H9 (cell line): ENCODE measurements at places on chromosomes 4 and X.

- no peak for DNase-seq
These were observed 104.7 kb downstream of the NKX6-1 start for GRCh38 chr4:84394386-84394785.

DNA sequence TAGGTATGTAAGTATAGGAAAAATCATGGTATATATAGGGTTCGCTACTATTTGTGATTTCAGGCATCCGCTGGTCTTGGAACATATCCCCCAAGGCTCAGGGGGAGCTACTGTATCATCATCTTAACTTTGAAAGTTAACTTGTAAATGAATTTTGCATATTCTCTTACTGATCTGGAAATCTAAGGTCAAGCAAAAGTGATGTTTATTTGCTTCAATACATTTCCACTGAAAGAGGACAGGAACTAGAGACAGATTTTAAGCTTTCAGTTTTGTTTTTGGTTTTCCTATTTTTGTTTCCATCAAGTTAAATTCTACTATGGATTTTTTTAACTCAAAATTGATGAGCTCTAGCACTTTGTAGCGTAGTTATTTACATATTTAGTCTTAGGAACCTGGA is 56.2 kb downstream of the NAF1 start:
- DNase-seq: no peak

GRCh38 chr4:105075045-105075444 is 71.6 kb upstream of the TET2 start:
- no peak for DNase-seq

DNA sequence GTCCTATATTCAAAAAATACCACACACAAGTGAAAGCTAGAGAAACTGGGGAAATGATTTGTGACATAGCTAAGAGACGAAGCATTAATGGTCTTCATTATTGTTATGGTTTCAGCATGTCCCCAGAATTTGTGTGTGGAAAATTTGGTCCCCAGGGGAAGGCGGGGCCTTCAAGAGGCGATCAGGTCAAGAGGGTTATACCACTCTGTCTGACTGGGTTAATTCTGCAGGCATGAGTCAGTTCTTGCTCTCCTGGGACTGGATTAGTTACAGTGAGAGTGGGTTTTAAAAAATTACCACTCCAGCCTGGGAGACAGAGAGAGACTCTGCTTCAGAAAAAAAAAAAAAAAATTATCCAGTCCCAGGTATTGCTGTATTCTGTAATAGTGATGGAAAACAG is 2.1 kb upstream of the MTNR1A start:
- no peak for DNase-seq

DNA sequence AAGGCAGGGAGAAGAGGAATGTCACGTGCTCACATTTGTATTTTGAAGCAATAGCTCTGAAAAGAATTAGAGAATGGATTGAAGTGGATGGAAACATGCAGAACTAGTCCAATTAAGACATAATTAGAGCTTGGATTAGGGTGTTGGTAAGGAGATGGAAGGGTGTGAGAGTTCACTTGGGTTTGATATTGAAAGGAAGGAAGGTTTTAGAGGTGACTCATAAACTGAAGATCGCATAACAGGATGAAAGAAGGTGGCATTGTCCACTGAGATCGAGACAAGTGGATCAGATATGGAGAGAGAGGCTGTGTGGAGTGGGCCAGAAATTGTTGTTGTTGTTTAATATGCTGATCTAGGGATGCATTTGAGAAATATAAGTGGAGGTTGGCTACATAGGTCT is 244.0 kb upstream of the SMIM31 start:
- no peak for DNase-seq
